ENCODE measurements at places on chromosomes 11 and 22. TPM values are rescaled to one million over a fixed set of nuclear protein-coding genes. Genes with fewer than 3 reads are reported as not detected.

The HORMAD2 gene
- total RNA-seq: not detected

The GLYAT gene
- not detected for total RNA-seq

The SCN3B gene
- not detected for total RNA-seq

The TRPM5 gene
- total RNA-seq: 0.73 TPM

The MCHR1 gene
- total RNA-seq: not detected

The MIAT gene
- total RNA-seq: 35.8 TPM

The OR51I1 gene
- not detected for total RNA-seq

The GSTT2B gene
- total RNA-seq: not detected

The SCN2B gene
- not detected for total RNA-seq

The MMP12 gene
- not detected for total RNA-seq

The C11orf86 gene
- total RNA-seq: not detected

The ZBED4 gene
- 13.6 TPM for total RNA-seq

DNA sequence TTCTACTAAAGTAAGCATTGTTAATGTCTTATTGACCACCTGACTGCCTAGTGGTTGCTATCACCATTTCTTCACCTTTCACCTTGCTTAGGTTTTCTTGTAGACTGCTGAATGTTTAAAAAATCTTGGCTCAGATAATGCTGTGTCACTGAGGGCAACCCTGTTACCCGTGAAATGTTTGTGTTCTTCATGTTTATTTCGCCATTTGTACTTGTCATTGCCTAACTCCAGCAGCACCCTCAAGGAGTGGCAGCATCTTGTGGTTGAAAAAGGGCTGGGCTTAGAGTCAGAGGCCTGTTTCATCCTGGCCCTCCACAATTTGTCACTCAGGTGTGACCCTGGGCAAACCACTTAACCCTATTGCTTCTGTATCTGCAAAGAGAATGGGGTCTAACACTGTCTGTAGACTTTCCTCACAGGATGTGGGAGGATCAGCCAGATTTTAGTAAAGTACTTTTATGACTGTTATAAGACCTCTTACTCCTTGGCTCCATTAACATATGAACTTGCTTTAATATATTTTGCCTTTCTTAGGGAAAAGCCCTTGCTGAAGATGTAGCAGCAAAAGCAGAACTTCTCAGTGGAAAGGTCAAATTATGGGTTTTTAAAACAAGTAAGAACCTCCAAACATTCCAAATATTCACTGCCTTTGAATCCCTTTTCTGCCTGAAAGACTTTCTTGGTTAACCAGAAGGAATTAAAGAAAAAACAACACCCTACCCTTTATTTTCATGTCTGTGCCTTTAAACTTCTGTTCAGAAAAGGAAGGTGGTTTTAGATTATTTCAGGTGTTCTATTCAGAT, 154.5 kb upstream of the C11orf87 start:
- DNase-seq: no peak

GRCh38 chr11:68988491-68988890, 7.7 kb upstream of the MRGPRD start:
- no peak for DNase-seq

GRCh38 chr11:42806191-42806590, 505.6 kb upstream of the API5 start:
- DNase-seq: no peak

GRCh38 chr11:3809624-3809928, 1.2 kb downstream of the PGAP2 start:
- no peak for DNase-seq

GRCh38 chr22:47291565-47292495, 529.4 kb downstream of the TBC1D22A start:
- DNase-seq: no peak

DNA sequence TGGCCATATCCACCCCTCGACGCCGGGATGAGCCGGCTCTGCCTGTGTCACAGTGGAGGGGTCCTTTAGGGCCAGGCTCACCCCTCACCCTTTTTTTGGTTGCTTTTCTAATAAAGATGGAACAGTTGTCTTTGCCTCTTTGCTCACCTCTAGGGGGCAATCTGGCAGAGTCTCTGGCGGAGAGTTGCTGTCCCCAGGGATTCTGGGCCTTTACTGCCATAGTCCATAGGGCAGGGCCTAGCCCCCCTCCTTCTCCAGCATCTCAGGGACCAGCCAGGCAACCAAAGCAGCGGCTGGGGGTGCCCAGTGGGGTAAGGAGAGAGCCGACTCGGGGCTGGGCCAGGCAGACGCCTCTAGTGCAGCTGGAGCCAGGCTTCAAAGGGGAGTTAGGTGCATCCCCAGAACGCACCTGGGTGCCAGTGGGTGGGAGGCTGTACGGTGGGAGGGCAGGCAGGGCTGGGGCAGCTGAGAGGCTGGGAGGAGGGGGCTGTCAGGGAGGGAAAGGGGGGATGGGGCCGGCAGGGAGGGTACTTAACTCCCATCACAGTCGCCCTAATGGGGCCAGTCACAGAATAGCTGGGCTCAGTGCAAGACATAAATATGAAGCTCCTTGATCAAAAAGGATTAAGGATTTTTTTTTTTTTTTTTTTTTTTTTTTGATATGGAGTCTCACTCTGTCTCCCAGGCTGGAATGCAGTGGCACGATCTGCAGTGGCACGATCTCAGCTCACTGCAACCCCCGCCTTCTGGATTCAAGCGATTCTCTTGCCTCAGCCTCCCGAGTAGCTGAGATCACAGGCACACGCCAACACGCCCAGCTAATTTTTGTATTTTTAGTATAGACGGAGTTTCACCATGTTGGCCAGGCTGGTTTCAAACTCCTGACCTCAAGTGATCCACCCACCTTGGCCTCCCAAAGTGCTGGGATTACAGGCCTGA, 2.5 kb upstream of the SUSD2 start:
- no peak for DNase-seq

DNA sequence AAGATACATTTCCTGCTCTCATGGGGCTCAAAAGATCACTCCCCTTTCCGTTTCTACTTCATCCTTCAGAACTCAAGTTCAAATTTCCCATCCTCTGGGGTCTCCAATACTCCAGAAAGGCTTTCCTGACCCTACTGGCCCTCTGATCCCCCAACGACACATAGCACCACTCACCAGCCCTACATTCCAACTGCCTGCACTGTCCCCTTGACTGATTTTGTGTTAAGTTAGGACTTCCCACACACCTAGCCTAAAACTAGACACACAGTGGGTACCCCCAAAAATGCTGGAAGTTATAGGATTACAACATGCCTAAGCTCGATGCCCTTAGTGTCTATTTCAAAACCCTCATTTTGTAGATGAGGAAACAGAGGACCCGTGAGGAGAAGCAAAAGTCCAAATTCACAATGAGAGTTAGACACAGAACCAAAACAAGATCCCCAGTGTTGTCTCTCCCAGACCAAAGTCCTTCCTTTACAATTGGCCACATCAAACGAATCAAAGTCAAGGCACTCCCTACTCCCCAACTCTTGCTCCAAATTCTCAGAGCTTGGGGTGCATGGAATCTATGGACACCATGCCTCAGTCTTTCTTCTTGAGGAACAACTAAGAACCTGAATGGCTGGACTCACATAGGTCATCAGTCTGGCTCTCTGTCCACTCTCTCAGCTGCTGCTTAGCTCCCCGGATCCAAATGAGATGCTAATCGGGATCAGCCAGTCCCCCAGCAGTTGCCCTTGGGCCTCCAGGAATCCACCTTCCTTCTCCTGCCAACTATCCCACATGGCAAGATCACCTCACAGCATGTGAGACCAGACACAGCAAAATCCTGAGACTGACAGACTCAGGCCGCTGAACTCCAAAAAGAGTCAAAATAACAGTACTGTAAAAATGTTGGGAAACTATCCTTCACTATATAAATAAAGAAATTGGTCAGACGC, 1.7 kb downstream of the CLPB start:
- DNase-seq: no peak

DNA sequence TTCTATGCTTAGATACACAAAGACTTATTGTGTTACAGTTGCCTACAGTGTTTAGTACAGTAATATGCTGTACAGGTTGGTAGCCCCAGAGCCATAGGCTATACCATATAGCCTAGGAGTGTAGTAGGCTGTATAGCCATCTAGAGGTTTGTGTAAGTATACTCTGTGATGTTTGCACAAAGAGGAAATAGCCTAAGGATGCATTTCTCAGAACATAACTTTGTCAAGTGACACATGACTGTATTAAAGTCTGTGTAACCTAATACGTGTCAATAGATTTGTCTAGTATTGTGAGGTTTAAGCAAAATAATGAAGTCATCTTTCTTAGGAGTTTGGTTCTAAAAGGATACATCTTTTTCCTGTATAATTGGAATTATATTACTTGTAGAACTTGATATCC, 5.5 kb downstream of the ZC3H12C start:
- no peak for DNase-seq

DNA sequence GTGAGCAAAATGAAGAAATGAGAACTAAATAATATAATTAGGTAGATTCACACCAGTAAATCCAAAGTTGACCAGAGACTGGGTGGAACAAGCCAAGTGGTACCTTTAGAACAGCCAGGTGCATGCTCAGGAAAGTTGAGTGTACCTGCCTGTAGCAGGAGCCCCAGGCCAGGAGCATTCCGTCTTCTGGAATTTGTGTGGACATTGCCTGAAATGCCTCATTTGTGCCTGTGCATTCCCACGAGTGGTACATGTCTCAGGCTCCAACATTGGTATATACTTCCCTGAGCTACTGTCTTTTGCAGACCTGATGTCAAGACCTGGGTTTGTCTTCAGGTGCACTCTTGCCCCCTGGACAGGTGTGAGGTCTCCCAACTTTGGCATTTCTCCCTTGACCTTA, 187.6 kb upstream of the NECTIN1 start:
- no peak for DNase-seq

- DNase-seq: no peak
These were observed 3.2 kb upstream of the PPP6R3 start for GRCh38 chr11:68457216-68457897.

DNA sequence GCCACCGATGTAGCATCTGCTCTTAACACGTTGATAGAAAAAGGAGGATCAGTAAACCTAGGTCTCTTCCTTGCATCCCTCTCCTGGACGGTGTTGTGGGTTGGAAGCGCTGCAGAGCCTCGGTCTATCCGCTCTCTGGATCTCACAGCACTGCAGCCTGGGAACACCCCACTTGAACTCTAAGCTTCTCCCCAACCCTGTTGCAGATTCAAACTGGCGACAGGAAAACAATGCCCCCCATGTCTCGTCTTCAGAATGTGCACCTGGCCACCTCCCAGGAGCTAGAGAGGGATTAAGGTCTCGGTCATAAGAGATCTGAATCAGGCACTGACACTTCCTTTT, 454 bp downstream of the TMEM218 start:
- no peak for DNase-seq

DNA sequence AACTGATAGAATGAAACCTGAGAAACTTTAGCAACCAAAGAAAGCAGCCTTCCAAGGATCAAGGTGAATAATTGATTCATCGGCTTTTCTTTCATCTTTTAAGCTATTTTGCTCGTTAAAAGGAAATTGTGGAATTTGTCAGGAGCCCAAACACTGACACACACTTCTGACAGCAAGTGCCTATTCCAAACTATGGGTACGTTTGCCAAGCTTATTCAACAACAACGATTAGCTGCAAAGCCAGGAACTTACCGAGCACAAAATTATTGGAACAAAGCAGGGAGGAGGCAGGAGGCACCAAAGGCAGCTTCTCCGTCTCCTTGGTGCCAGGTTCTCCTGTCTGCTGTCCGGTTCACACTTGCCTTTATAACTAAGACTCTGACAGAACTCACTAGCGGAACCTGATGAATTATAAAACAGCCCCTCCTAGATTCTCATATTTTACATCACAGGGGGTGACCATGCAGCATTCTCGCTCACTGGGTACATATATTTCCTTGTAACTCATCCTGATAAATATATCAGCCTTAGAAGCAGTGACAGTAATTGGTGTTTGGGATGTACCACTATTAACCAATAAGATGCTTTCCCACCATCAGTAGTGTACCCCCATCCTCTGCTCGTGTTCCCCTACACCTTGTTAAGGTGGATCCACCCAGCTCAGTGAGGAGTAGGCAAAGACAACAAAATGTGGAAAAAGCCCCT, 395.9 kb upstream of the CCDC90B start:
- no peak for DNase-seq

GRCh38 chr11:110092111-110092514, 1.1 kb upstream of the ZC3H12C start:
- no peak for DNase-seq

- no peak for DNase-seq
These were observed 41.8 kb upstream of the PRR5 start for GRCh38 chr22:44660051-44660830.

GRCh38 chr11:38160433-38160832, 1562.4 kb upstream of the RAG2 start:
- no peak for DNase-seq

- no peak for DNase-seq
These were observed 2.6 kb downstream of the MARK2 start for GRCh38 chr11:63841554-63841953.

DNA sequence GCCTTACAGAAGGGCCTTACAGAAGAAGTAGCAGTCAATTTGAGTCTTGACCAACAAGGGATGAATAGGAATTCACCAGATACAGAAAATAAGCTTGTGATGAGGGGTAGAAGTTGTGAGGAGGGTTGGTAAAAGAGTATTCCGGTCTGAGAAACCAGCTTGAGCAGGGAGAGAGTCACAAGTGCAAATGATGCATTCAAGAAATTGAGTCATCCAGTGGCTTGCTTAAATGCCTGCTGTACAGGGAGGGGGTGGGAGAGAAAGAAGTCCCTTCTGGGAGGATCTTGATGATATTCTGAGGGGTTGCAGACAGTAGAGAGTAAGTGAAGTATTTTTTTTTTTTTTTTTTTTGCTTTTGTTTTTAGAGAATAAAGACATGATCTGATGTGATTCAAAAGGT, 9.2 kb downstream of the CCKBR start:
- DNase-seq: no peak

GRCh38 chr11:127098684-127099083, 98.1 kb upstream of the KIRREL3 start:
- no peak for DNase-seq

DNA sequence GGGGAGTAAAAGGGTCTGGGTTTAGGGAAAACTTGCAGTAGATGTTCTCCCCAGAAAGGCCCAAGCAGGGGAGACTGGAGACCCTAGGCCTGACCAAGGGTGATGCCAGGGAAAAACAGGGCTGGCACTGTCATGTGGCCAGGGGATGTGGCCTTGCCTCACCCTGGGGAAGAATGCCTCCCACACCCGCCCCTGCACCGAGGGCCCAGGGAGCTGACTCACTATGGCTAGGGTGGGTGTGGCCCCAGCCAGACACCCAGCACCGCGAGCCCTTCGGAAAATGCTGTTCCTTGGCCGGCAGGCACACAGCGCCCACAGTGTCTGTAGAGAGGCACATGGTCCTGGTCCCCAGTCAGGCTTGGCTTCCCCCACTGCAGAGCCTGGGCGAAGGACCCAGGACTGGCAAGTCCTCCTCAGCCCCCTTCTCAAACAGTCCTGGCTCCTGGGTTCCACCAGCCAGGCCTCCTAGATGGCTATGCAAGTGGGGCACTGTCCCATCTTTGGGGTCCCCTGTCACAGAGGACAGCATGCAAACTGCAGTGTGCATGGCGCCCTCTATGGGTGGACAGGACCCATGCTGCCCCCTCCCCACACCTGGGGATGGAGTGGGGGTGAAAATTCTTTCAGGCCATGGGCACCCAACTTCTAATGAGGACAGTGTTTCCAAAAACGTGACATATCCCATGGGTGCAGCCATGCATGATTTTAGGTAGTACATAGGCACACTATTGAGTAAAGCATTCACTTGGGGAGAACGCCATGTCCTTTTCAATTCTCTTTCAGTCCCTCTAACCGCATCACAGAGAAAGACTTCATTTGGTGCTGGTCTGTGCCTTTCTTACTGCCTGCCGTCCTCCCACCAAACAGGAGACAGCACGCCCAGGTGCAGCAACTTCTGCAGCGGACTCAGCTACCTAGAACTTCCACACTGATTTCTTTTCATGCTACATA, 15.2 kb downstream of the TMPRSS5 start:
- no peak for DNase-seq

GRCh38 chr11:15006139-15006759, 34.1 kb upstream of the CALCA start:
- DNase-seq: peak; percentile 17

Measured in naive thymus-derived CD4-positive, alpha-beta T cell (primary cell).